ENCODE measurements at places on chromosomes 1 and 21. TPM values are rescaled to one million over a fixed set of nuclear protein-coding genes. Genes with fewer than 3 reads are reported as not detected.

PFDN2 gene
- polyA plus RNA-seq: 145 TPM

TEX35 gene
- 0.24 TPM for polyA plus RNA-seq

MRPL24 gene
- polyA plus RNA-seq: 67.2 TPM

OR2C3 gene
- polyA plus RNA-seq: not detected

HAPLN2 gene
- not detected for polyA plus RNA-seq

S100A5 gene
- 0.24 TPM for polyA plus RNA-seq

GRCh38 chr1:41344708-41345159 lies 16.5 kb upstream of the FOXO6 start:
- DNase-seq: no peak

DNA sequence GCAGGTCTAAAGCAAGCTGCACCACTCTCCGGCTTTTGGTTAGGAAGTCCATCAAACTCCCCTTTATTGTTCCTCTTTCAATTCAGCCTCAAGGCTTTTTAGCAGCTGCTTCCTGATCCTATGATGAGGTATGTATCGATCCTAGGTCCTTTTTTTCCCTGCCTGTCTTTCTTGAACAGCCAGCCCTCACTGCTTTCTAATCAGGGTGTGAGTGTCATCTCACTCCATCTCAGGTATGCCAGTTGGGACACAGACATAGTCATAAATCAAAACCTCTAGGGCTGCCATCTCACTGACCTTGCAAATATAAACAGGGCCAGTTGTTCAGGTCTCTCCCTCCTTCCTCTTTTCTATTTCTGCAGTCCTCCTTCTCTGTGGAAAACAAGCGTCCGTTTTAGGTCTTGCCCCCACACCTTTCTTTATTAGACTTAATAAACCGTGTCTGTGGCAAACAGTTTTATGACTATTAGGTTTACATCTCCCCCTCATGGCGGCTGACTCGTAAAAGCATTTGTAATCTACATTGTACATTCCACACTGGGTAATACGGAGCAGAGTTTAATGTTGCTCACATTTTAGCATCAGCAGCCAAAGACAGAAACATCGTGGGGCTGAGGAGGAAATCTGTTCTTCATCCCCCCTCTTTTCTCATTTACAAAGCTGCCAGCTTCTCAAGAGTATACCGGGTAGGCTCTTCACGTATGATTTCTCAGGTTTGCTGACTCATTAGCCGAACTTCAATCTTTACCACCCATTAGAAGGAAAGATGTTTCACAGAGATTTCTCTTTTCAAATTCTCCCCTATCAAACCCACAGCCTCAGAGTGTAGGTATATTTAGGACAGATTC lies 11.6 kb downstream of the STYXL2 start:
- no peak for DNase-seq

DNA sequence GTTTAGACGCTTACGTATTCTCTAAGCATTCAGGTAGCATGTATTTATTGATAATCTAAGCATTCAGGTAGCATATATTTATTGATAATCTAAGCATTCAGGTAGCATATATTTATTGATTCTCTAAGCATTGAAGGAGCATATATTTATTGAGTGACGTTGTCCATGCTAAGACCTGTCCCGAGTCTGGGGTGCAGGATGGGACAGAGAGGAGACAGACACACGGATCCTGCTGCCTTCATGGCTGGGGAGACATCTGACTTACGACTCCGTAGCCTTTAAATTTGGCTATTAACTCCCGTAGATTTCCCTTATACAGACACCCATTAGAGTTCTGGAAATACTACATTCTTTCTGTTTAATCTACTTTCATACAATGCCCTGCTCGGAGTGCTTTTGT lies 982 bp downstream of the SCCPDH start:
- no peak for DNase-seq

DNA sequence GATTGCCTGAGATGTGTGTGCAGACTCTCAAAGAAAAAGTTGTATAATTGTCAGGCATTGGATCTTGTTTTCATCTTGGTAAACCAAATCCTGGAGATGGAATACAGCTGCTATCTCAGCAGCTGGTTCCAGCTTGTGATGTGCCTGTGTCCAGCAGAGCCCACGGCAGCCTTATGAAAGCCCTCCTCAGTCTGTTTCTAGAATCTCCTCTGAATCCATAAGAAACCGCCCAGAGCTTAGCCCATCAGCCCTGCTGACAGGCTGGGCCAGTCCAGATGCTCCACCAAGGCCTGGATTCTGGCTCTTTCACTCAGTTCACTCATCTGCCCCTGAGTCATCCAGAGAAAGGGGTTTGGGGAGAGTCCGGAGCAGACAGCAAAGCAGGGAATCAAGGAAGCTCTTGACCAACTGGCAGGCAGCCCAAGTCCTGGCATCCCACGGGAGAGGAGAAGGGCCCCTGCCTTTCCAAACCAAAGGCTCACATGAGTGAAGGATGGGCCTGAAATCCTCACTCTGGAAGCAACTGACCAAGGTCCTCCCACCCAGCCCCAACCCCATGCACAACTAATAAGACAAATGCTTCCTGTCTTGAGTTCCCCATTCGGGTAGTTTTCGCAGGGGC lies 45.7 kb downstream of the NAV1 start:
- peak; percentile 87 for DNase-seq

- peak; percentile 52 for DNase-seq
These were observed 15.7 kb upstream of the LUZP1 start for GRCh38 chr1:23184212-23184934.

- no peak for DNase-seq
These were observed 47.8 kb upstream of the LRRC3 start for GRCh38 chr21:44407493-44407892.

GRCh38 chr1:191320062-191320461 lies 838.2 kb upstream of the RGS18 start:
- peak; percentile 6 for DNase-seq

- DNase-seq: no peak
These were observed 265 bp downstream of the NRDC start for GRCh38 chr1:51878308-51878615.

GRCh38 chr1:48027533-48027835 lies 30.3 kb upstream of the TRABD2B start:
- DNase-seq: no peak

DNA sequence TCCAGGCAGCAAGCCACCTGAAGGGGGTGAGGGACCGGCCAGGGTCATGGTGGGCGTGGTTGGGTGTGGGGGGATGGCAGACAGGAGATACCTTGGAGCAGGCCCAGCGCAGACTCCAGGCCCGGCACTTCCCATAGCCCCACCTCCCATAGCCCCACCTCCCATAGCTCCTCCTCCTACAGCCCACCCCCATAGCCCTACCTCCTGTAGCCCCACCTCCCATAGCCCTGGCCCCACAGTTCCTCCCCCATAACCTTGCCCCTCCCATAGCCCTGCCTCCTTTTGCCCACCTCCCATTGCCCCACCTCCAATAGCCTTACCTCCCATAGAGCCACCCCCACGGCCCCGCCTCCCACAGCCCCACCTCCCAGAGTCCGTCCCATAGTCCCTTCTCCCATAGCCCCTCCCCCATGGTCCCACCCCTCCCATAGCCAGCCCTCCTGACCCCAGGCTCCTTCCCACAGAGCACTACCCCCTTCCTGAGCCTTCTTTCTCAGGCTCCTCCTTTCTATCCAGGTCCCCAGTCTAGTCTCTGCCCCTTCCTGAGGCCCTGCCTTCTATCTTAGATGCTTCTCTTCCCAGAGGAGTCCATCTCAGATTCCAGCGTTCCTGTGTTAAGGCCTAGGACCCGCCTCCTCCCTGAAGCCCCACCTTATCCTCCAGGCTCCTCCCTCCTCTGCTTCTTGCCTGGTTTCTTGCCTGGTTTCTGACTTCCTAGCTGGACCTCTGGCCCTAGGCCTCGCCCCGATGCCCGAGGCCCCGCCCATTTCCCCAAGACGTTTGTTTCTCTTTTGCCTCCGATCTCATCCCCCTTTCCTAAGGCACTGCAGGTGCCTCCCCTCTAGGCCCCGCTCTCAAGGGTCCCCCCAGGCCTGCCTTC lies 46.8 kb downstream of the PTPRU start:
- DNase-seq: peak; percentile 53

- DNase-seq: peak; percentile 42
These were observed 55.0 kb downstream of the WNT9A start for GRCh38 chr1:227892489-227893299.

- DNase-seq: no peak
These were observed 318.2 kb downstream of the NEGR1 start for GRCh38 chr1:71964188-71964587.

GRCh38 chr1:212578041-212578440 lies 30.5 kb upstream of the ATF3 start:
- DNase-seq: no peak

- no peak for DNase-seq
These were observed 41.8 kb downstream of the FLVCR1 start for GRCh38 chr1:212899845-212900244.

- no peak for DNase-seq
These were observed 51.7 kb downstream of the SWT1 start for GRCh38 chr1:185208626-185209180.

GRCh38 chr1:89815611-89816010 lies 5.2 kb upstream of the LRRC8D start:
- DNase-seq: no peak

DNA sequence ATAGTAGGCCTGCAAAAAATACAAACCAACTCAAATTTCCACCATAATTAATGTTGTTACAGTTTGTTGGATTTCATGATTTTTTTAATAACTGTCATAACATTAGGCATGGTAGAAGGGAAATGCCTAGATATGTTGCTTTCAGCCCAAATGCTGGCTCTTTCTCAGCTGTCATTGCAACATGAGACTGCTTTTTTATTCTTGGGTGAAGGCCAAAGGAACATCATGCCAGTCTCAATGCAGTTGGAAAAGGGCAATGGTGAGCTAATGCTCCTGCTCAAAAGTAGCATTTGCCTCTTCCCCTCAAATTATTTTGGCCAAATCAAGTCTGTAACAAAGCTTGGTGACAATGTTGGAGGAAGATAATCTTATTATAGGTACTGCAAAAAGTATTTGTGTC lies 877.7 kb upstream of the PRMT6 start:
- DNase-seq: no peak

DNA sequence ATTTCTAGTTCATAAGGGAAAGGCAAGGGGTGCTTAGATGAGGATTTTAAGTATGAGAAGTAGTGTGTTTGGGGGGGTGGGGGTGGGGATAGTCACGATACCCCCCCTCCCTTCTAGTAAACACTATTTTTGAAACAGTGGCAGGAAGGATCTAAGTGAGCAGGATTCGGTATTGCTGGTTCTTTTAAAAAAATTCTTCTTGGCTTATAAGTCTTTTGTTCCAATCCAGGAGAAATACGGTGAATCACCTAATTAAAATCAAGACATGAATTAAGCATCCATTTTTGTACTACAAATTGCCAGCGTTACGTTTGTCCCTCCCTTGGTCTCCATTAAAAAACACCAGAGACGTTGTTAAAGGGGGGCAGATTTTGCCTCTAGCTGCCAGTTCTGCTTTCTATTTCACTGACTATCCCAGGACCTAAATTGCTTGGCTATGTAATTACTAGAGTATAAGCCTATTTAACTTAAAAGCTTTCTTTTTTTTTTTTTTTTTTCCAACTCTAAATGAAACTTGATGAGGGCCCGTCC lies 911 bp downstream of the LMO4 start:
- peak; percentile 42 for DNase-seq

- DNase-seq: no peak
These were observed 634.9 kb downstream of the LTN1 start for GRCh38 chr21:28357743-28358142.
